Uterus (tissue), 4 donors: ENCODE measurements at places on chromosomes 5 and 9. TPM values are rescaled to one million over a fixed set of nuclear protein-coding genes. Genes with fewer than 3 reads are reported as not detected.

GRCh38 chr9:385818-386398, 171.2 kb downstream of the DOCK8 start:
- no peaks in the 10 kb centered on the region for H3K4me1 ChIP-seq
- DNase-seq: peak; percentile 44
- no peak overlapping the region for H3K4me3 ChIP-seq
- no peaks in the 10 kb centered on the region for H3K36me3 ChIP-seq

DNA sequence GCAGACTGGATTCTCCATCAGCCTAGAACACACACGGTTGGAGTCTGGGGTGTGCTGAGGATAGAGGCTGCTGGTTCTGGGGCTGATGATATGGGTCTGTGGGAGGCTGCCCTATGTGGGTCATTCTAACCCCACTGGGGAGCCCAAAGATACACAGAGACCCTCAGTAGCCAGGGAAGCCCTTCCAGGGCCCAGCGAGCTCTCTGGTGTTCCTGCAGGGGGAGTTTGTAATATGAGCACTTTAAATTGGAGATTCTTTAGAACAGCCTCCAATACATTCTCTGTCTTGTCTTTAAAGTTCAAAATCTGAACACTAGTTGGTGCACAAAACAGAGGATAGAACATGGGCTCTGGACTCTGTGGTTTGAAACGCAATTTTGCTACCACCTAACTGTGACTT, 2.4 kb downstream of the ACTL7A start:
- no peak overlapping the region for H3K27ac ChIP-seq
- DNase-seq: no peak
- no peaks in the 10 kb centered on the region for H3K4me1 ChIP-seq
- H3K36me3 ChIP-seq: no peaks in the 10 kb centered on the region
- H3K27me3 ChIP-seq: no peaks in the 10 kb centered on the region
- no peak overlapping the region for H3K4me3 ChIP-seq

DNA sequence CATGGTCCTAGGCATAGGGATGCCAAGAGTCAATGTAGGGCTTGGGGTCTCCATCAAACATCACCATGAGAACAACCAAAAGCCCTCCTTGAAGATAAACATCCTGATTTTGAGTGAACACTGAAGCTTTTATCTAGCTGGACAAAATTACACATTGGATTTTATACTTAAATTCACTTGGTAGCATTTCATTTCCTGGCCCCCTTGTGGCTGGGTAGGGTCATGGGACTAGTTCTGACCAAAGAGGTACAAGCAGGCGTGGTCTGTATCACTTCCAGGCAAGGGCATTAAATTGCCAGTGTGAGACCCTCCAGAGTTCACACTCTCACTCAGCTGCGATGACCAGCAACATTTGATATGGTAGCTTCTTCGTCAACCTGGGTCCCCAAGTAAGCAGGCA, 320.3 kb downstream of the ACTL7B start:
- no peaks in the 10 kb centered on the region for H3K4me1 ChIP-seq
- no peak for DNase-seq
- H3K36me3 ChIP-seq: no peaks in the 10 kb centered on the region
- no peaks in the 10 kb centered on the region for H3K27me3 ChIP-seq
- H3K27ac ChIP-seq: no peak overlapping the region

GRCh38 chr9:94030318-94031179, 53.7 kb upstream of the PTPDC1 start:
- no peaks in the 10 kb centered on the region for H3K4me1 ChIP-seq
- DNase-seq: peak; percentile 77
- no peaks in the 10 kb centered on the region for H3K36me3 ChIP-seq
- peak overlapping the region; percentile 85 for H3K27ac ChIP-seq

- no peaks in the 10 kb centered on the region for H3K36me3 ChIP-seq
- H3K4me3 ChIP-seq: no peak overlapping the region
- H3K4me1 ChIP-seq: peaks cover 44% of the 10 kb centered on the region
- DNase-seq: no peak
- H3K27ac ChIP-seq: peak overlapping the region; percentile 95
- H3K27me3 ChIP-seq: no peaks in the 10 kb centered on the region
These were observed 25.0 kb downstream of the SLC25A25 start for GRCh38 chr9:128093011-128093410.

DNA sequence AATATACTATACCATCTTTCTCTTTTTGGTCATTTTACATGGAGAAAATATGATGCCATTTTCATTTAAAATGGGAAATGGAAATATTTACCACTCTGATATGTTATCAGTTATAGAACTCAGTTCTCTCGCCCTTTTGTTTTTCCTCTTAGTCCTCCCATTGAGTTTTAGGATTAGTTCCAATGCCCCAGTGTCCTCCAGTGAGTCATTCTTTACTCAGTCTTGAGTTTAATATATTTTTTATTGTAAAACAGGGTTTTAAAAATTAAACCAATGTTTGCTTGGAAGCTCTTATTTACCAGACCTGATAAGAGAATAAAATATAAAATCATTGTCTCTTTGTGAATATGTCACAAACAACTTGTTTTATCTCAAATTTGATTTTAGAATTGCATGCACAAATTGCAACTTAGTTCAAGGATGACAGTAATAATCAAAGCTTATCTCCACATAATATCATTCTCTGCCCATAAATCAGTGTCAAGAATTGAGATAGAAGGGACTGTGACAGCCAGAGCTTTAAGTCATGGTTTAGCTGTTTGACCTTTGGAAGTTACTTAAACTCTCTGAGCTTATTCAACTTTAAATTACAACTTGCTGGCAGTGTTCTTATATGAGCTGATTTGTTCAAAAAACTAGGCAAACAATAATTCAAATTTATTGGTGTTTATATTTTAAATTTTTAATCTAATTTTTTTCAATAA, 166.4 kb downstream of the PAM start:
- no peaks in the 10 kb centered on the region for H3K27me3 ChIP-seq
- H3K4me3 ChIP-seq: no peak overlapping the region
- H3K36me3 ChIP-seq: no peaks in the 10 kb centered on the region
- no peak for DNase-seq
- H3K27ac ChIP-seq: no peak overlapping the region
- no peaks in the 10 kb centered on the region for H3K4me1 ChIP-seq

The CTNNAL1 gene
- total RNA-seq: 62.0 TPM

The PCDHA1 gene
- total RNA-seq: not detected

The IL9 gene
- not detected for total RNA-seq

The LCN15 gene
- not detected for total RNA-seq

The EIF4EBP3 gene
- total RNA-seq: not detected

The LRRTM2 gene
- total RNA-seq: not detected
